ENCODE measurements at places on chromosomes 11 and 22.

DNA sequence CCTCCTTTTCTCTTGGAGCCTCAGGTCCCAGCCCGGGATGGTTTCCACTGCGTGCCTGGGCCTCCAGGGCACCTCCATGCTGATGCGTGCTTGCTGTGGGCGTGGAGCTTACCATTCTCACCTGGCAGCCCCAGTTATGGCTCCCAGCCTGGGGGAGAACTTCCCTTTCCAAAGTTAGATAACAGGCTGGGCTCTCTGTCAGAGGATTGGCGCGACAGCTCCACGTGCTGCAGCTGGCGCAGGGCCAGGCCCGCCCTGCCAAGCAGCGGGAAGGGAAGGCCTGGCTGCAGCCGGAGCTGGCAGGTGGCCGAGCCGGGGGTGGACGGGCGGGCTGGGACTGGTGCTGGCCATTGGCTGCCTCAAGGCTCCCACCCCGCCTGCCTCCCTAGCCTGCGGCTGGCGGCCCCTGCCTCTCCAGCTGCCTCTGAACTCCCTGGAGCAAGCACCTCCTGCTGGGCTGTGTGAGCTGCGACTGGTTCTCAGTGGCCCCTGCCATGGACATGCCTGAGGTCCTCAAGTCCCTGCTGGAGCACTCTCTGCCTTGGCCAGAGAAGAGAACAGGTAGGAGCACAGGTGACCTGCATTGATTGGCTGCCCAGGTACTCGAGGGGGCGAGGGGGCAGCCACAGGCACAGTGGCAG is 14.6 kb upstream of the TEF start:
- DNase-seq = no peak

DNA sequence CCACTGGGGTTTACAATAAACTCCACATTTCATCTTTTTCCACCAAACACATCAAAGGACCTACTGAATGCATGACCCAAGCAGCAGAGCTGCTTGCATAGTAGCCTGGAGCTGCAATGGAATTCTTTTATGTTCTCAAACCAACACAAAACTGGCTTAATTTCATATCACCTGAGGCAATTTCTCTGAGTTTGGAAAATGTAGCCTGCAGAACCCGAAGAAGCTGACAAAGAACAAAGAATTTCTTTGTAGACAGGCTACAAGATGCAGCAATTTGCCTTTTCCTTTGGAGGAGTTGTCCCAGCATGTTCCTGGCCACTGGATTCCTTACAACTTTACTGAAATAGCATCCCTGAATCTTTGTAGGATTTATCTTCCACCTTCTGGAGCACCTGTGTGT is 5.5 kb upstream of the TECTA start:
- no peak for DNase-seq

GRCh38 chr11:76890329-76890728 is 29.6 kb downstream of the ACER3 start:
- DNase-seq = no peak

DNA sequence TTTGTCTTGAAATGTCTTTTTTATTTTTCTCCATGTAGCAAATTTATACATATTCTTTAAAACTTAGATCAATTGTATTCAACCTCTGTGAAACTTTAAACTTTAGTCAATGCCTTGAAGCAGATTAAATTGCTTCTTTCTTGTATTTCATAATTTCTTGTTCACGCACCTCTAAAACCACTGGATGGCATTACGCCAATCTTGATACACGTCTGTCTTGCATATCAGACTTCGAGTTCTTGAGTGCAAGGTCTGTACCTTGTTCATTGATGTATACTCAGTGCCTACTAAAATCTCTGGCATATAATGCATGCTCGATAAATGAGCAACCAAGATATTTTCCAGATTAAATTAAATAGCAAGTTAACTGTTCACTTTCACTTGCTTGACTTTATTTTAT is 236.8 kb downstream of the CASP12 start:
- DNase-seq = no peak

DNA sequence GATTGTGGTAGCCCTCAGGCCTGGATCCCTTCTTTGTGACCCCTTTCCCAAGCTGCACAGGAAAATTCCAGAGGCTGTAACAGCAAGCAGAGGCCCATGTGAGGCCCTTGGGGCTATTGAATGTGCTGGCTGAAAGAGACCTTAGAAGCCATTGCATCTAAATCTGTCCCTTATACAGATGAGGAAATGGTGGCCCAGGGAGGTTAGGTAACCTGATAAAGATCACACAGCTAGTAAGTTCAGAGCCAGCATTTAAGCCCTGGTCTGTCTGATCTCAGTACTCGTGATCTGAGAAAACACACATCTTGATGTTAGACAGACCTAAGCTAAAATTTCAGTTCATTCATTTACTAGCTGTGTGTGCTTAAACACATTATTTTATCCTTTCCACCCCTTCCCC is 115.9 kb upstream of the TBCEL start:
- no peak for DNase-seq

DNA sequence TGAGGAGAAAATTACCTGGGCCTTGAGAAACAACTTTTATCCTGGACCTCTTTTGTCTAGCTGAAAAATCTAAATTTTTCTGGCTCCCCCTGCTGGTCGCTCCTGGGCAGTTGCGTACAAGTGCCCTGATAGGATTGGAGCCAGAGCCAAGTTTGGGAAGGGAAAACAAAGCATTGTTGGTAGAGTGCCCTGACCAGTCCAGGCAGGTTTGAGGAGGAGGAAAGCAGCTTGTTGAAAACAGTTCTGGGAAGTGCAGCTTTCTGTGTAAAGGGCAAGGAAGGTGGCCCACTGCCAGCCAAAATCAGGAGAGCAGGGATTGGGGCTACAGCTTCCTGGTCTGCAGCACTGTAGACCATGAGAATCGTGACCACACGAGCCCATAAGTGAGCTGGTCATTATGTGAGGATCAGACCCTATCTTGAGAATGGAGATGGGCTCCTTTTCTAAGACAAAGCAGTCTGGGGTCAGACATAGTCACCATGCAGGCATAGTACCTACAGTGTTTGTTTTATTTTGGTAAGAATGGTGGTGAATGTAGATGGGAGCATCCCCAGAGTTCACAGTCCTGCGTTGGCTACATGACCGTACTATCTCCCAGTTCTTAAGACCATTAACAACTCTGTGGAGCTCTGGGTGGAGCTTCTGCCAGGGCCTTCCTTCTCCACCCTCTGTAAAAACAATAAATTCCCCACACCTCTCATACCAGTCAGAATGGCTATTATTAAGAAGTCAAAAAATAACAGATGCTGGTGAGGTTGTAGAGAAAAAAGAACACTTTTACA is 21.3 kb upstream of the PIK3IP1 start:
- peak; percentile 64 for DNase-seq

- no peak for DNase-seq
Measured at GRCh38 chr22:17237038-17237668, 17.9 kb upstream of the ADA2 start.

GRCh38 chr11:90757849-90758494 is 535.1 kb upstream of the CHORDC1 start:
- DNase-seq = no peak
